Activated T-helper 17 cell treated with anti-CD3 and anti-CD28 coated beads, Interleukin-2, amount 50 U/mL, for 72 hours (primary cell): ENCODE measurements at places on chromosomes 2 and 18. TPM values are rescaled to one million over a fixed set of nuclear protein-coding genes. Genes with fewer than 3 reads are reported as not detected.

DNA sequence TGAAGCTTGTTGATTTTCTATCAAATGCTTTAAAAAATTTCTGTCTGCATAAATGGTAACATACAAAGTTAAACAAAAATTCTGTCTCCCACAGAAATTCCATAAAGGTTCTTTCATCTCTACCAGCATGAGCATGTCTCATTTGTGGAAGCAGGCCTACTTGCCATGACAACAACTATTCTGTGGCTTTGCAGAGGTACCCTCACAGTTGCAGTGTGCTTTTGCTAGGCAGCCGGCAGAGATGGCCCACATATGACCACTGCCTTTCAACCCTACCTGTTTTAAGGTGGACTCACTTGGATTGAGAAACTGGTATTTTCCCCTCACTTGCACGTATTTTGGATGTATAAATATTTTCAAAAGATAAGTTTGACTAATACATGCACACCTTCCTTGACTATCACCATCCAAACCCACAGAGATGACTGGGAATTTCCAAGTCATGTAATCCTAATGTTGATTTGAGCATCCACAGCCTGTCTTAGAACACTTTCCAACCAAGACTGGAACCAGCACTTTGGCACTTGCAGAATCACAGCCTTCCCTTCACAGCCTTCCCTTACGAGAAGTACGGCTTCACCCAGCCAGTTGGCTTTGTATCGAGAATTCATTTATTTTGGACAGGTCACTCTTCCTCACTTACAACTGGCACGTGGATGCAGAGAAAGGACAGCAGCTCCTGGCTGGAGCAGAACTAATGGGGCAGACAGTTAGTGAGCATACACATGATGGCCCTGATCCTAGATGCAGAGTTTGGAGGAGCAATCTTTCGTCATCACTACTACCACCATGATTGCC, 9.3 kb upstream of the FHL2 start:
- ATAC-seq = no peak

DNA sequence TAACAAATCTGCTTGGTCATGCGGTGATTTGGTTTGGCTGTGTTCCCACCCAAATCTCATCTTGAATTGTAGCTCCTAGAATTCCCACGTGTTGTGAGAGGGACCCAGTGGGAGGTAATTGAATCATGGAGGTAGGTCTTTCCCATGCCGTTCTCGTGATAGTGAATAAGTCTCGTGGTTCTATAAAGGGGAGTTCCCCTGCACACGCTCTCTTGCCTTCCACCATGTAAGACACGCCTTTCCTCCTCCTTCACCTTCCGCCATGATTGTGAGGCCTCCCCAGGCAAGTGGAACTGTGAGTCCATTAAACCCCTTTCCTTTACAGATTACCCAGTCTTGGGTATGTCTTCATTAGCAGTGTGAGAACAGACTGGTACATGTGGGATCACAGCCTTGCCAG, 36.7 kb downstream of the TRABD2A start:
- peak; percentile 31 for ATAC-seq

GRCh38 chr2:30986231-30986580, 152.0 kb downstream of the GALNT14 start:
- no peak for ATAC-seq

GRCh38 chr2:142853912-142854311, 23.6 kb upstream of the KYNU start:
- ATAC-seq = no peak

Gene ANKRD62
- total RNA-seq = not detected

Gene KCTD1
- 3.2 TPM for total RNA-seq

Gene ESPNL
- total RNA-seq = 0.39 TPM

Gene FSHR
- not detected for total RNA-seq

Gene ZC3H8
- total RNA-seq = 29.5 TPM
